ENCODE measurements at places on chromosomes 2 and 18. TPM values are rescaled to one million over a fixed set of nuclear protein-coding genes. Genes with fewer than 3 reads are reported as not detected.

VAMP8 gene
- 14.2 TPM for total RNA-seq

HAUS1 gene
- 21.2 TPM for total RNA-seq

DNA sequence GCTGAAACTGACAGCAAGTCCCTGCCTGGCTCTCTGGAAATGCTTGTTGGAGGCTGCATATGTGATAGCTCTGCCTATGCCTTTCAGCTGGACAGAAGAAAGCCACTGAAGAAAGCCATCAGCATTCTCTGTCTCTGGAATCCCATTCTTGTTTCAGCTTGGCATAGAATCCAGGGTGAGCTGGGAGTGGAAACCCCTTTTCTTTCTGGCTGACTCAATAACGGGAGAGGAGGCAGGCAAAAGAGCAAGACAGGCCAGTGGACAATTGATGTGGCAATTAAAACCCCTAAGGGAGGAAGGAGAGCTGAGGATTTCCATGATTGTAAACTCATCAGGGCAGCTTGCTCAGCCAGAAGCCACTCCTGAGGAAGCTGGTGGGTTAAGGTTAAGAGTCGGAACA, 208.1 kb downstream of the CLIP4 start:
- no peaks in the 10 kb centered on the region for H3K36me3 ChIP-seq
- H3K4me1 ChIP-seq, result no peaks in the 10 kb centered on the region
- H3K4me3 ChIP-seq, result no peak overlapping the region
- H3K27me3 ChIP-seq, result no peaks in the 10 kb centered on the region
- DNase-seq, result no peak

GRCh38 chr2:72204786-72205503, 57.3 kb upstream of the CYP26B1 start:
- no peak overlapping the region for H3K27ac ChIP-seq
- no peaks in the 10 kb centered on the region for H3K36me3 ChIP-seq
- no peak for DNase-seq
- H3K4me3 ChIP-seq, result no peak overlapping the region

- no peaks in the 10 kb centered on the region for H3K4me1 ChIP-seq
- no peak overlapping the region for H3K4me3 ChIP-seq
- H3K36me3 ChIP-seq, result no peaks in the 10 kb centered on the region
- no peaks in the 10 kb centered on the region for H3K27me3 ChIP-seq
- no peak overlapping the region for H3K27ac ChIP-seq
- no peak for DNase-seq
These were observed 86.0 kb downstream of the CAPN13 start for GRCh38 chr2:30721241-30721640.

EML6 gene
- 0.87 TPM for total RNA-seq

DNA sequence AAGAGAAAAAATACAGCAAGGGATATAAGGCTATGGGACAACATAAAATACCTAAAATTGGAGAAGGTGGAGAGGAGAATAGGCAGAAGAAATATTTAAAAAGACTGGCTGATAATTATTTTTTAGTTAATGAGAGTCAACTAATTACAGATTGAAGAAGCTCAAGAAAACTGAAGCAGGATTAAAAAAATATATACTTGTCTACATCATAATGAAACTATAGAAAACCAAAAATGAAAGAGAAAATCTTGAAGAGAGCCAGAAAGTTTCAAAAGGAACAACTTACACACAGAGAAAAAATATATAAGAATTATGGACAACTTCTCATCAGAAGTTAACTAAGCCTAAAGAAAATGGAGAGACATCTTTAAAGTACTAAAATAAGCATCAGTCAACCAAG, 62.9 kb upstream of the APCDD1 start:
- no peaks in the 10 kb centered on the region for H3K4me1 ChIP-seq
- DNase-seq, result no peak
- no peaks in the 10 kb centered on the region for H3K27me3 ChIP-seq
- H3K4me3 ChIP-seq, result no peak overlapping the region
- no peaks in the 10 kb centered on the region for H3K36me3 ChIP-seq
- H3K27ac ChIP-seq, result no peak overlapping the region

- H3K27me3 ChIP-seq, result peaks cover 13% of the 10 kb centered on the region
- no peaks in the 10 kb centered on the region for H3K4me1 ChIP-seq
- H3K4me3 ChIP-seq, result no peak overlapping the region
- no peak for DNase-seq
- H3K27ac ChIP-seq, result no peak overlapping the region
These were observed 6.2 kb upstream of the TWIST2 start for GRCh38 chr2:238841542-238842164.

- no peaks in the 10 kb centered on the region for H3K4me1 ChIP-seq
- no peaks in the 10 kb centered on the region for H3K27me3 ChIP-seq
- no peaks in the 10 kb centered on the region for H3K36me3 ChIP-seq
- H3K27ac ChIP-seq, result no peak overlapping the region
- no peak for DNase-seq
- no peak overlapping the region for H3K4me3 ChIP-seq
These were observed 118.2 kb downstream of the CTNNA2 start for GRCh38 chr2:79630972-79631557.

GRCh38 chr18:52670896-52671295, 330.9 kb downstream of the DCC start:
- no peaks in the 10 kb centered on the region for H3K4me1 ChIP-seq
- H3K27ac ChIP-seq, result no peak overlapping the region

RGPD8 gene
- 16.4 TPM for total RNA-seq

PSD4 gene
- 20.7 TPM for total RNA-seq

- H3K27me3 ChIP-seq, result no peaks in the 10 kb centered on the region
- DNase-seq, result no peak
- no peaks in the 10 kb centered on the region for H3K4me1 ChIP-seq
These were observed 64.4 kb downstream of the SP110 start for GRCh38 chr2:230155359-230155758.

TRABD2A gene
- 0.98 TPM for total RNA-seq

UGT1A8 gene
- total RNA-seq, result not detected

- no peak overlapping the region for H3K27ac ChIP-seq
- H3K36me3 ChIP-seq, result no peaks in the 10 kb centered on the region
- H3K4me3 ChIP-seq, result no peak overlapping the region
- H3K27me3 ChIP-seq, result no peaks in the 10 kb centered on the region
These were observed 14.5 kb downstream of the IL1R2 start for GRCh38 chr2:102005989-102006885.
